ENCODE measurements at places on chromosomes 7 and 10. TPM values are rescaled to one million over a fixed set of nuclear protein-coding genes. Genes with fewer than 3 reads are reported as not detected.

CDC123 gene
- total RNA-seq, result 95.1 TPM

MEOX2 gene
- total RNA-seq, result not detected

CFAP43 gene
- total RNA-seq, result not detected

GRCh38 chr7:100489824-100490223 lies 6.1 kb downstream of the NYAP1 start:
- peak; percentile 86 for DNase-seq

DNA sequence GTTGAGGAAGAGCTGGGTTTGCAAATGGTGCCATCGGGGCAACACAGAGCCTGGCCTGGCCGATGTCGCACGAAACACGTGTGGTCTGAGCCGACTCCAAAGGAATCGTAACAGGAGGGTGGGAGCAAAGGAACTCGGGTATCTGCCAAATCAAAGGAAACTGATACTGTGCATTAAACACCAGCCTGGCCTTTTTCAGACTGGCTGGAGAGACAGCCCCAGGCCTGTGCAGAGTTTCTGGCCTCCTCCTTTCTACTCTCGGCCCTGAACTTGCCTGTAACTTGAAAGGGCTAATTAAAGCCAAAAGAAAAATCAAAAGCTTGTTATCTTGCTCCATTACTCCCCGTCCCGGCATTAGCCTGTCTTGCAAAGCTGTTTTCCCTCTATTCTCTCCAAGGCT lies 71.4 kb downstream of the PLXNA4 start:
- no peak for DNase-seq
